ENCODE measurements at places on chromosomes 7 and 10.
A peak's percentile ranks its signal among the peaks of the same experiment; 100 is the strongest.

DNA sequence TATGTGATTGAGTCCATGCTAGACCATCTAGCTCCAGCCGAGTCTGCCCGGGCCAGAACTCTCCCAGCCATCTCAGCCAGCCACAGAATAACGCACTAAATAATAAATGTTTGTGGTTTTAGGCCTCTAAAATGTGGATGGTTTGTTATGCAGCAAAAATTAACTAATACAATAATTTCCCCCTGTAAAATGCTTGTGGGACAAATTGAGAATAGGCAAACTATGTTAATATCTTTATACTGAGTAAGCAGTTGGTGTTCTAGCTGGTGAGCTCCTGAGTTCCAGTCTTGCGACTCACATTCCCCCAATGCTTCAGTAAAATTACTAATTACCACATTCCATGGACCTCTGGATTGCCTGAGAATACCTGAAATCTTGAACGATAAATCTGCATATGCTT lies 316.8 kb upstream of the NFE2L3 start:
- DNase-seq: no peak

GRCh38 chr10:68330852-68331454 lies 911 bp upstream of the HNRNPH3 start:
- DNase-seq: peak; percentile 14

DNA sequence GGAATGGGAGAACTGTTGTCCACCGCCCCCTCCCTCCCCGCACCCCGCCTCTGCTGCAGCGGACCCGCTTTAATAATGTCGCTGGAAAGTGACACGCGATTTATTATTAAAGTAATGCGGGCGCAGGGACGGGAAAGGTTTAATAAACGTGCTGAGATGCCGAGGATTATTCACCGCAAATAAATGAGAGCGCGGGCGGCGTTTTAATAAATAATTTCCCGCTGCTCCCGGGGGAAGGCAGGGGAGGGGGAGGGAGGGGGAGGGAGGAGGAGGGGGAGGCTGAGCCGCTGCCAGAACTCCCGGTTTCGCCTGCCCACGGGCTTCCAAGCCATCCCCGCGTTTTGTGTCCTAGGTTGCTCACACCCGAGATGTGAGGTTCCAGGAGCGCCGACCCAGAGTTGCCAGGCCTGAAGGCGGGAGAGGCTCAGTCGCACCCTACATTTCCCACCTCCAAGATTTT lies 5.1 kb downstream of the KAZALD1 start:
- DNase-seq: no peak

DNA sequence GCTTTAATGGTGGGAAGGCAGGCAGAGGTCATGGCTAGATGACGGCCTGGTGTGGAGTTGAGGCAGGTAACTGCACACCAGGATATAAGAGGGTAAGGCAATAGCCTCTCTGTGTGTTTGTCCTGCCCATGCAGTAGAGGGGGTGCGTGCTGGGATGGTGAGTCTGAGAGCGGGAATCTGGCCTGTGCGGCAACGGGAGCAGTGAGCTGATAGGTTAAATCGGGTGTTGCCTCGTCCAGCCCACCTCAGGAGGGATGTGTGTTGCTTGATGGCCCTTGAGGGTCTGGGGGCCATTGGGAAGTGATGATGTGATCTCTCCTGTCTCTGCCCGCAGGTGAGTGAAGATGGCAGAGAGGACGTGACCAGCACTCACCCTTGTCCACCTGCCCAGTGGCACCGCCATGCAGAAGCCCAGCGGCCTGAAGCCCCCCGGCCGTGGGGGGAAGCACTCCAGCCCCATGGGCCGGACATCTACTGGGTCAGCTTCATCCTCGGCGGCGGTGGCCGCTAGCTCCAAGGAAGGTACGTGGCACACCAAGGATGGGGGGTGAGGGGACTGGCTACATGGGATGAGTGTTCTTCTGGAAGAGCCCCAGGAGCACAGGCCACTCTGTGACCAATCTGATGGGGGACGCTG lies 28.1 kb downstream of the CLIP2 start:
- no peak for DNase-seq

GRCh38 chr7:100584683-100585510 lies 1.0 kb downstream of the LRCH4 start:
- no peak for DNase-seq

DNA sequence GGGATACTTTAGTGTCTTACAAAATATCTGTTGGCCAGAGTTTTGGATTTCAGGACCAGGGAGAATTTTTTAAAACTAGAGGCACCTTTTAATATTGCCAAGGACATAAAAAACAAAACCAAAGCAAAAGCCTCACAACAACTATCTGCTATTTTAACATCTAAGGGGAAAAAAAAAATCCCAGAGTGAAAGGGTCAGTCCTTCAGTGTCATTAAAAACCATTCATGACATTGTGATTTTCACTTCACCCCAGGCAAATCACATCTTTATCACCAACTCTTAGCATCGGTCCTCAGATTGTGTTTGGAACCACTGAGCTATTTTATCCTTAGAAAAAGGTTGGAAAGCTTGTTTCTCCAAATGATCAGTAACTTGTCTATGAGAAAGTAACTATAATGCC lies 10.7 kb downstream of the CEP41 start:
- DNase-seq: no peak

DNA sequence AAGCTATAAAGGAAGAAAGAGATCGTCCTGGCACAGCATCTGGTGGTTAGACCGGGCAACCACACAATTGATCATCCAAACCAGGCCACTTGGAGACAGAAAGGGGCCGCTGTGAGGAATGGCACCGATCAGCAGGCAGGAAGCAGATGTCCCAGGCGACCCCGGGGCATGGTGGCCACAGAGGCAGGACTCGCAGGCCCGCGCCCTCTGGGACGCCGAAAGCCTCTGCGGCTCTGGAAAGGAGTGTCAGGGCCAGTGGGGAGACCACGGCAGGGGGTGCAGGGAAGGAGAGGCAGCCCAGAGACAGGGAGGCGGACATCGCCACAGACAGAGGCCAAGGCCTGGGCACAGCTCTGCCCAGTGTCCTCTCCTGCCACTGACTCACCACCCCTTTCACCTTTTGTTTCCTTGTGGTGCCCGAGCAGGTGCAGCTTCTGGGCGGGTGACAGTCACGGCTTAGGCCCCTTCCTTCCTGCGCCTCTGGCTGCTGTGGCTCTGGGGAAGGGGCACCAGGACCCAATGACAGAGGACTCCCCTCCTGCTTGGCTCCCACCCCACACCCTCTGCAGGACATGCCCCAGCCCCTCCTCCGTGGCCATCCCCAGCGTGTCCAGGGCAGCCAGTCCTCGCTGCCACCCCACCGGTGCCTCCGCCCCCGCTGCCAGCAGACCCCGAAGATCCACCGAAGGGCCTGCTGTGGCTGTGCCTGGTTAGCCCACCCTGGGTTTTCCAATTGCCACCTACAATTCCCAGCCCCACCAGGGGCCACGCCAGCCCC lies 10.9 kb downstream of the STK32C start:
- DNase-seq: no peak

GRCh38 chr10:26829810-26830515 lies 30.8 kb downstream of the ABI1 start:
- DNase-seq: no peak

- DNase-seq: no peak
These were observed 83.4 kb upstream of the ODAD2 start for GRCh38 chr10:28082316-28082715.

- no peak for DNase-seq
These were observed 45.2 kb downstream of the LRRC20 start for GRCh38 chr10:70337201-70337651.

GRCh38 chr10:93346108-93346507 lies 136.0 kb downstream of the MYOF start:
- no peak for DNase-seq

DNA sequence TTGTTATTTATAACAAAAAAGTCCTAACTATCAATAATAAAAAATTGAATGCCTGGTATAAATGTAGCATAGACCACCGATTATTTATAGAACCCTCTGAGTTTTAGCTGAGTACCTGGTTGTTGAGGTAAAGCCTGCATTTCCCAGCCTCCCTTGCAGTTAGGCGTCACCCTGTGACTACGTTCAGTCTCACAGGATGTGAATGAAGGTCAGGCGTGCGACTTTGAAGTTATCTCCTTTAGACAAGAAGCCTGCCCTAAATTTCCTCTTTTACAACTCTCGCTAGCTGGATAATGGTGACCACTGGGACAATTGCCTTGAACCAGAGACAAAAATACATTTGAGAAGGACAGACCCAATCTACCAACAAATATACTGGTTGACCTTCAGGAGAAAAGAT lies 67.5 kb upstream of the TES start:
- DNase-seq: no peak

DNA sequence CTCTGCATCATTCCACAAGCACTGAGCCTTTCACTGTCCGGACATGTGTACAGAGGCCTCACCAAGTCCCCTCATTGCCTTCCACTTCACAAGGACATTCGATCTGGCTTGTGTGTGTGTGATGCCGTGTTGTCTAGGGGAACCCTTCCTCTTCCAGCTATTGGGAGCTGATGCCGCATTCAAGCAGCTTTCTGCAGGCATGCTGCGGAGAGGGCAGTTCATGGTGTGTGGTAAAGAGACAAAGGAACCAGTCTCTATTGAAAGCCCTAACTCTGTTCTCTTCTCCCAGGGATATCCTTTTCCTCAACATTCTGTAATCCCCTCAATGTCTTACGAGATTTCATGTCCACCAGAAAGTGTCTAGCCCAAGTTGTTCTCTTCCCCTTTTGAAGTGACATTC lies 141.6 kb downstream of the ALOX5 start:
- no peak for DNase-seq

GRCh38 chr10:99520040-99520846 lies 12.5 kb upstream of the NKX2-3 start:
- DNase-seq: no peak

DNA sequence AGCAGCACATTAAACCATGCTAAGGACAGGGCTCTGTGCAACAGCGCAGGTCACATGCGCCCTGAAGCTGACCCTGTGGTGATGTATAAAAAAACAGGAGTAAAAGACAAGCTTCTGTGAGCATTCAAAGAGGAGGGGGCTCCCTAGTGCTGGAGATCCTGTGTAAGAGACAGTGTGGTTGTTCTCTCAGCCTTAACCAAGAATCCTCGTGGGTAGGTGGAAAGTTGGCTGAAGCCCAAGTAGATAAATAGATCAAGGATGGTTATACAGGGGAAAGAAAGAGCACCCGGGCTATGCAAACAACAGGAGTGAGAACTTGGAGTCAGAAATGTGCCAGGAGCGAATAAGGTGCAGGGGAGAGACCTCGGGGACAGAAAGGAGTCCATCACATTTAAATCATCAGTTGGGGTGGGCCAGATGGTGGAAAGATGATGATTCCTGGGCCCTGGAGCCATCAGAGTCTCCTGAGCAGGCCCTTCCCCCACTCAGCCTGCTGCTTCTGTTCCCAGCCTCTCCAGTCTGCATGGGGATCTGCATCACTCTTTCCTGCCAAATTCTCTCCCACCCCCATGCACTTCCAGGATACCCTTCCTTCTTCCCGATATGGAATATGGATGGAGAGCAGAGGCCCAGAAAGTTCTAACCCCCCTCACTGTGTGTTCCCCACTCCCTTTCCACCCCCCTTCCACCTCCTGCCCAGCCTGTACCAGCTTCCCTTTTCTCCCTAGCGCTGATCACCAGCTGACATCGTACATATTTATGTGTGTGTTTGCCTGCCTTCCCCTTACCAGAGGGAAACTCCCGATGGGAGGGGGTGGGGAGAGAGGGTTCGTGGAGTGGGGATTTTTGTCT lies 78.1 kb upstream of the PRR15 start:
- no peak for DNase-seq

DNA sequence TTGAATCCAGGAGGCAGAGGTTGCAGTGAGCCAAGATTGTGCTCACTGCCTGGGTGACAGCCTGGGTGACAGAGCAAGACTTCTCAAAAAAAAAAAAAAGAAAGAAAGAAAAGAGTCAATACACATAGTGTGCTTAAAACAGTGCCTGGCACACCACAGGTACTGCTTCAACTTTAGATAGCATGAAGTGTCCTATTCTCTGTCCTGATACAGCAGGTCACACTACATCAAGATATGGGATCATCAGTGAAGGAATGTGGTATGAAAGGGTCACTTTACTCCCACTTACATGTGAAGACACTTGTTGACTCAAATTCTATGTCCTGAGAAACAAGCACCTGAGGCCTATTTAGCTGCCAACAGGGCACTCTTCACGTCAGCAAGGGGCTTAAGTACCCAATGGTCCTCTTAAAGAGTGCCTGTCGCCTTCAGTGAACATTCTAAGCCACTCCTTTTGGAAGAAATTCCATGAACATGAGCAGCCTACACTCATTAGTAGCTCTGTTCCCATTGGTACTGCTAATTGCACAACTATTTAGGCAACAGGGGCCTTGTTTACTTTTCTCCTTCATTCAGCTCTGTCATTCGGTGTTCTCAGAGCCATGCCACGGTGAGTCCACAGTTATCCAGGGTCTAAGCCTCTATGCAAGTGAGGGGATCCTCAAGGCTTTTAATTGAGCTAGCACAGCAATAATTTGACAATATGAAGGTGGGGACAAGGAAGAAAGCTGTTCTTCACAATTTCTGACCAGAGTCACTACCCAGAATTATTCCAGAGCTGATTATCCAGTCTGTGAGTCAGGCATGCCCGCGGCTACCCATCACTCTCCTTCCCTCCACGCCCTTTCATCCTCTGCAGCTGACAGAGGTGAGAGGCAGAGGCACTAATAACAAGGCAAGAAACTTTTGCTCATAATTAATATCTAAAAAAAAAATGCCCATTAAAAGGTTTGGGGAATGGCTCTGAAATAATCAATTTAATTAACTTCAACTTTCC lies 56.6 kb upstream of the PTN start:
- no peak for DNase-seq

DNA sequence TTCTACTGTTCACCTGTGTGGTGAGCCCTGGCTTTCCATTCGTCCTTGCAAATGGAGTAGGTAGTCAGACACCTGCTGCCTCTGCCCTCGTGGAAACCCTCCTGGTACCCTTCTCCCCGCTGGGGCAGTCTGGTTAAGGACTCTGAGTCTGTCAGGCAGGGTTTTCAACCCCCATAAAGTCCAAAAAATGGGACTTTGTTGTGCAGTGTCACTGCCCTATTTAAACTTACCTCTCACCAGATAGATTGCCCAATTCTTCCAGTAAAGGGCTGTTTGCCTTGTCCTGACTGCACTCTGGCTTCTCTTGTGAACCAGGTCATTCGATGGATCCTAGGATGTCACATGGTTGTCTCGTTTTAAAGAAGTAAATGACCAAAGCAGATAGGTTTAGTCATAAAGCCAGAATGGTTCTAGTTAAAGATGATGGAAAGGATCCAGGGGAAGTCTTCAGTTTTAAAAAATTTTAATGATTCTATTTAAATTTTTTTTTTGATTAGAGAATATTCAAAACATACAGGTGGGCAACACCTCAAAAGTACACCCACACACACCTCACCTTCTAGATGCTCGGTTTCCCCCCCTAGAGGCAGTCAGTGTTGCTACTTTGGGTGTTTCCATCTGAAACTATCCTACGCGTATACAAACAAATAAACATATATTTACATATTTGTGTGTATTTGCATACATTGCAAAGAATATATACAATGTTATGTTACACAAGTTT lies 22.0 kb downstream of the TMEM176B start:
- DNase-seq: no peak
